NCI-H187 (cell line): ENCODE measurements at places on chromosomes 7 and 10.

DNA sequence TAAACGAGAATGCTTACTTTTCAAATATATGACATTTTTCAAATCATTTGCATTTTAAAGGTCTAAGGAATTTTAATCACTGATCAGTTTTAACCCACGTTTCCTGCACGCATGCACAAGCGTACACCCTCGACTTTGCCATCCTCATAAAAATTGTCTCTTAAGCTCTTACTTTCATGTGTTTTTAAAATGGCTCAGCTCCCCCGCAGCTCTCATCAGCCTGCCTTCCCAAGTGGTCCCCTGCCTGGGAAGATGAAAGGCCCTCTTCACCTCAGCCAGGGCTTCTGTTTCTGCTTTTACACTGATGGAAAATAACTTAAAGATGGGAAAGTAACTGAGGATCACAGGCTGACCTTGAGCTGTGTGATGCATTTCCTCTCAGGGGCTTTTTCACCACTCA, 131.6 kb upstream of the LSM8 start:
- no peak for DNase-seq

DNA sequence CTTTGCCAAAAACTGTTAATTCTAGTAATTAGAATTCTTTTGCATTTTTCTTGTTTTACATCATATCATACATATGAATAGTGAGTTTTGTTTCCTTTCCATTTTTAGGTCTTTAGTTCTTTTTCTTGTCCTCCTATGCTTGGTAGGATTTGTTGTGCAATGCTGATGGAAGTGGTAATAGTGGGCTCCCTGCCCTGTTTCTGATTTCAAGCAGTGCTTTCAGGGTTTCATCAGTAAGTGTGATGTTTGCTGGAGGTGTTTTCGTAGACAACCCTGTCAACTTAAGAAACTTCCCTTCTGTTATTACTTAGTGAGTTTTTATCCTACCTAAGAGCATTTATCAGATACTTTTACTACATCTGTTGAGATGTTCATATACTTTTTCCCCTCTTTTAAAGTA, 50.5 kb downstream of the CSGALNACT2 start:
- no peak for DNase-seq

GRCh38 chr7:77812290-77812685, 13.7 kb downstream of the PHTF2 start:
- no peak for DNase-seq

- no peak for DNase-seq
Measured at GRCh38 chr7:84069033-84069432, 125.6 kb downstream of the SEMA3A start.

DNA sequence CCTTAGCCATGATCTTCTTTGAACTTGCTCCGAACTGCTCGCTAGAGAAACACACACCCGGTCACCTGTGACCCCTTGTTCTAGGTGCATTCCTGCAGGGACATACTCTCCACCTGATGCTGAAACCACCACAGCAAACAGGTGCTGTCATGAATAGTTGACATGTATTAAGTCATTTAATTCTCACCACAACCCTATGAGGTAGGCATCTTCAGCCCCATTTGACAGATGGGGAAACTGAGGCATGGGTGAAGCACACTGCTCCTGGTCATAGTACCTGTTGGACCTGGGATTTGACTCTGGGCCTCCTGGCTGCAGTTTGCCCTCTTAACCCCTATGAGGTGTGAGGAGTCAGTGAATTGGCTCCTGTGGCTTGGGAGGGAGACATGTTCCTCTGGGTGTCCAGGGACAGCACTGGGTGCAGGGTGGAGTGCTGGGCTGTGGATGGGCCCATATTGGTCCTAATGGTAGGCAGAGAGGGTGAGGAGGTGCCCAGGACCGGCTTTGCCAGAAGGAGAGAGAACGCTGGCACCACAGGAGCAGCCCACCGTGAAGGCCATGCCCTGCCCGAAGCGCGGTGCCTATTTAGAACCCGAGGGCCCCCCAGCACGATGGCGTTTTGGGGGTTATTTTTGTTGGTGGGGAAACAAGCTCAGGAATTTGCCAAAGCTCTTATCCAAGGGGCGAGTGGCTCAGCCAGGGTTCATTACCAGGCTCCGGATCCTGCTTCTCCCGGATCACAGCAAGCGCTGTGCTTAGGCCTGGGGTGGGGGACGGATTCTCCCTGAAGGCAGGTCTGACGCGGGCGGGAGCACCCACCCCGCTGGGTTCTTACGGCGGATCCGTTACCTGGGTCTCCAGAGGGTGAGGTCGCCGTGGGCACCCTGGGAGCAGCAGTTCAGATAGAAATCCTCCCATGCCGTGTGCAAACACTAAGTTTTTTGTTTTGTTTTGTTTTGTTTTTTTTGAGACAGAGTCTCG, 52.3 kb downstream of the GLRX3 start:
- no peak for DNase-seq

- DNase-seq: no peak
Measured at GRCh38 chr7:157907091-157907490, 570.3 kb downstream of the DNAJB6 start.

DNA sequence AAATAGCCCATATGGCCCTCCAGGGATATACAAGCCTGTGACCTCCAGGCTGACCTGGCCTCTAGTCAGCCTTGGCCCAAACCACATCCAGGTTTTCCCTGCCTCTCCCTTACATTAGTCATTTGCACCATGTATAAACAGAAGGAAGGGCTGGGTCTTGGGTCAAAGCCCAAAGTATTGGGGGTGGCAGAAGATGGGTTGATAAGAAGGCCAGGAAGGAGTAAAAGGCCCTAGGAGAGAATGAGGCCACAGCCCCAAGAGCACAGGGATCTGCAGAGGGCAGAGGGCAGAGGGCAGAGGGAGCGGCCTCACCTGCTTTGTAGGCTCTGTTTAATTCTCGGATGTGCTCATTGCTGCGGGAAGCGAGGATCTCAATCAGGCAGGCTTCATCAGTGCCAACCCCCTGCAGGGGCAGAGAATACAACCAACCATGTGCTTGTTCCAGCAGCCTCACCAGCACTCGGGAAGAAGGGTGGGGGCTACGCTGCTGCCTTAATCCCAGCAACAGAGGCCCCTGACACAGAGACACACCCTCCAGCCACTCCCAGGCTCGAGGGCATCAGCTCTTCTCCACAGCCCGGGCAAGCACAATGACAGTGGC, 31.3 kb downstream of the PLAC9 start:
- no peak for DNase-seq

DNA sequence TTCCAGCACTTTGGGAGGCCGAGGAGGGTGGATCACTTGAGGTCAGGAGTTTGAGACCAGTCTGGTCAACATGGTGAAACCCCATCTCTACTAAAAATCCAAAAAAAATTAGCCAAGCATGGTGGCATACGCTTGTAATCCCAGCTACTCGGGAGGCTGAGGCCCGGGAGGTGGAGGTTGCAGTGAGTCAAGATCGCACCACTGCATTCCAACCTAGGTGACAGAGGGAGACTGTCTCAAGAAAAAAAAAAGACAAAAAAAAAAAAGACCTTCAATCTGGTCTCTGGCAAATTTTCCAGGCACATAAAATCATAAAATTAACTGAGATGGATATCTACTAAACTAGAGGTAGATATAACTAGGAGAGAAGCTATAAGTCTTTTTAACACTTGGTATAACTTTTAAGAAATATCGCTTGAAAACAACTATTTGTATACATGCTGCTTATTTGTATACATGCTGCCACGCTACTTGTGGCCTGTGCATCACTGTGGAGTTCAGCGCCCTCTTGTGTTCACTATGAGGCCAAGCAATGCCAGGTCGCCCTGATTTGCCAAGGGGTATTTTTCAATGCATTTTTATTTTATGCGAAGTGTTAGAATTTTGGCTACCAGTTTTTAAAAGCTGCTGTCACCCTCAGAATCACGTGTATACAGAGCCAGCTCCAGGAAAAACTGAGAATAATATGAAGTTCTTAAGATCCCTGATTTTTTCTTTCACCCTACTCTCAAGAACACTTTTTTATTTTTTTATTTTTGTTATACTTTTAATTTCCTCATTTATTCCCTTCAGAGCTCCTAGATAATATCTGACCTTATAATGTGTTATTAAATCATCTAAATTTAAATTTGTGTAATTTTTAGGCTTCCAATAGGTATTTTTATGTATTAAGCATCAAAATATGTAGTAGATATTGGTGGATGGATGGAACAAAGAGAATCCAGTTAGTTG, 26.7 kb downstream of the CYCS start:
- DNase-seq: peak; percentile 5

- DNase-seq: no peak
Measured at GRCh38 chr10:110083884-110084283, 76.1 kb downstream of the ADD3 start.

GRCh38 chr7:127738859-127739258, 86.9 kb downstream of the SND1 start:
- no peak for DNase-seq

GRCh38 chr10:77865580-77866324, 60.8 kb downstream of the DLG5 start:
- DNase-seq: peak; percentile 14

GRCh38 chr7:36155811-36156361, 2.8 kb downstream of the EEPD1 start:
- no peak for DNase-seq

GRCh38 chr10:90992462-90992861, 71.6 kb upstream of the ANKRD1 start:
- no peak for DNase-seq

DNA sequence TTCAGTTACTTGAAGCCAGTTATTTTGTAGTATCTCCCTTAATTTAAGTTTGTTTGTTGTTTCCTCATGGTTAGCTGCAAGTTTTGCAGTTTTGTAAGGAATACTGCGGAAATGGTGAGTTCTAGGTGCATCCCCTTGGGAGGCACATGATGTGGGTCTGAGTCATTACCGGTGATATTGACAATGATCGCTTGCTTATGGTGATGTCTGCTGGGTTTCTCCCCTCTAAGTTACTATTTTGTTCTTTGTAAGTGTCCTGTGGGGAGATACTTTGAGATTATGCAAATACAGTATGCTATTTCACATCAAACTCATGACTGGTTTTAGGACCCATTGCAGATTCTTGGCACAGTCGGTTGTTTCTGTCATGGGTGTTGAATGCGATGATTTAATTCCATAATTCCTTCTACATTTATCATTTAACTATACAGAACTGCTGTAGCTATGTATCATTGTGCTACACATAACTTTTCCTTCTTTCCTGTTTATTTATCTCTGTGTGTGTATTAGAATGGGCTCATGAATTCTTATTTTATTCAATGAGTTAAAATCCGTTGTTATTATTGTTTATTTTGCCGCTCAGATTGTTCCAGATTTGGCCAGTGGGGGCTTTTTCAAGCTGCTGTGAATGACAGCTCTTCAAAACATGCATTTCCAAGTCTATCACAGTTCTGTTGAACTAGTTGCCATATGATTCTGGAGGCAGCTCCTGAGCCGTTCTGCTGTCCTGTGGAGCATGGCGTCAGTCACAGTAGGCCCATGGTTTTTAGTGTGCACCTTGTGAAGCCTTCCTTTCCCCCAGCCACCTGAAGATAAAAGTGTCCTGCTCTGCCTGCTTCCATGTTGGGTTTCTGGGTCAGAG, 18.4 kb downstream of the TSPAN14 start:
- DNase-seq: no peak

- no peak for DNase-seq
Measured at GRCh38 chr10:77189075-77189474, 448.5 kb downstream of the KCNMA1 start.

DNA sequence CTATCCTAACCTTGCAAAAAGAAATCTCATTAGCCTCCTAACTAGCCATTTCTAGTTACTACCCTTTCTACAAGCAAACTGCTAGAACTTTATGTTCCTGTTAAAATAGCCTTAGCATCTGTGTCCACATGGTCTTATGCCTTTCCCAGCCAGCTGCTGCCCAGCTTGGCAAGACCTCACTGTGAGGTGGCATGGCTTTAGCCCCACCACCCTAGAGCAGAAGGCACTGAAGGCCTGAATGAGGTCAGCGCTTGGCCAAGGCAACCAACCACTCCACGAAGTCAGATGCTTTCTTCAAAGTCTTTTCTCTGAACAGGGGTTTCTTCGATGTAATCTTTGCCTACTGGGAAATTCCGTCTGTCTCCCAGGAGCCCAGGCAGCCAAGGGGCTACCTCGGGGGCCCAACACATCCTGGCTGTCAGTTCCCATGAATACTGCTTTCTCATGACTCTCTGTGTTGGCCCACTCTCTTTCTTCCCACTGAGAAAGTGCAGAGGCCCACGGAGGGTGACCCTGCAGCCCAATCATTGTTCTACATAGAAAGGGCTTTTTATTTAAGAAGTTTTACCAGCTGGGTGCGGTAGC, 41.6 kb downstream of the POLR3A start:
- no peak for DNase-seq

- DNase-seq: no peak
Measured at GRCh38 chr7:95132500-95132899, 191.8 kb downstream of the PON1 start.

DNA sequence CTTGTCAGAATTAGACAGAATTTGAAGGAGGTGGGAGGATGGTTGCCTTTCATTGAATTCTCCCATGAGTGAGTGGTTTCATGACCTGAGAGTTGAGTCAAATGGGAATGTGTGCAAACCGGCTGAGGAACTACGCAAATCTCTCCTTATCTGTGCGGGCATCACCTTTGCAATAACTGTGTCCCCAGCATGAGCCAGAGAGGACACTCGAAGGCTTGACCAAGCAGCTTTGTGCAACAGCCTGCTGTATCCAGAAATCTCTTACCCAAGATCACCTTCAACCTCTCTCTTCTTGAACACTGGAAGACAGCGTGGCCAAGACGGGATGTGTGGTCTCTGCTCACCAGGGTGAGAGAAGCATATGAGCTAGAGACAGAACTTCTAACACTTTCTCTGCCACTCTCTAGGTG, 93.8 kb upstream of the IKZF1 start:
- DNase-seq: no peak

GRCh38 chr7:132480534-132480933, 95.7 kb downstream of the PLXNA4 start:
- peak; percentile 26 for DNase-seq

- DNase-seq: no peak
Measured at GRCh38 chr7:111980725-111981124, 225.5 kb downstream of the DOCK4 start.

- DNase-seq: no peak
Measured at GRCh38 chr10:47225219-47225927, 74.6 kb upstream of the GDF10 start.

DNA sequence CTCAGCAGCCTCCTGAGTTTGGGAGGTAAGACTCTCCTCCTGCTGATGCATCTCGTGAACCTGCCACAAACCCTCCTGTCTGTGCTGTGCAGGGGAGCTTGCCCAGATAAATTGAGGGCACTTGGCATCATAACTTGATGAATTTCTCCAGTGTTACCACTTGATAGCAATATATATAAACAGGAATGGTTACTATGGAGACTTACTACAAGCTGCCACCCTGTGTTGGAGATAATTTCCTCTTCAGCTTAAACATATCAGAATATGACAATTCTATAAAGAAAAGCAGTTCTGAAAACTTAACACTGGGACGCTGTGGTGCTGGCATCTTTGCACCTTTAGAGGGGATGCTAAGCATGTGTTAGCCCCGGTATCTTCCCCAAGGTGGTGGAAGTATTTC, 14.9 kb downstream of the PFKFB3 start:
- no peak for DNase-seq
